Activated naive CD4-positive, alpha-beta T cell treated with anti-CD3 and anti-CD28 coated beads, Interleukin-2, amount 10 ng/mL, durations not matched to agents 5 hours and 36 hours (primary cell): ENCODE measurements at places on chromosomes 5 and 9. TPM values are rescaled to one million over a fixed set of nuclear protein-coding genes. Genes with fewer than 3 reads are reported as not detected.

Gene CCT5
- 188 TPM for total RNA-seq

Gene IRGM
- 3.1 TPM for total RNA-seq

Gene GADD45G
- 4.5 TPM for total RNA-seq

Gene FOXD4L3
- total RNA-seq, result not detected

Gene SQSTM1
- total RNA-seq, result 147 TPM

Gene ADAMTSL2
- not detected for total RNA-seq

Gene MEGF10
- total RNA-seq, result not detected

Gene FAM221B
- total RNA-seq, result not detected

Gene SMC5
- 37.7 TPM for total RNA-seq

Gene CDHR2
- total RNA-seq, result 1.9 TPM

Gene PBX3
- 18.0 TPM for total RNA-seq

Gene CBY3
- 0.31 TPM for total RNA-seq

Gene NR6A1
- total RNA-seq, result 0.50 TPM

Gene RAI14
- 0.66 TPM for total RNA-seq

Gene SGCD
- total RNA-seq, result not detected

Gene ANKRD20A1
- total RNA-seq, result 1.5 TPM

Gene CCNJL
- total RNA-seq, result not detected

Gene GRK6
- 250 TPM for total RNA-seq

Gene RNF44
- 165 TPM for total RNA-seq

Gene LECT2
- total RNA-seq, result not detected

Gene NTNG2
- 2.2 TPM for total RNA-seq

Gene GTF3C4
- total RNA-seq, result 12.1 TPM

Gene DMRT3
- total RNA-seq, result not detected

Gene F2RL1
- total RNA-seq, result 1.7 TPM

Gene PCDHGA5
- total RNA-seq, result not detected
